ENCODE measurements at places on chromosomes 3 and 15.

GRCh38 chr15:33442449-33442848, 131.7 kb downstream of the RYR3 start:
- no peak for DNase-seq

DNA sequence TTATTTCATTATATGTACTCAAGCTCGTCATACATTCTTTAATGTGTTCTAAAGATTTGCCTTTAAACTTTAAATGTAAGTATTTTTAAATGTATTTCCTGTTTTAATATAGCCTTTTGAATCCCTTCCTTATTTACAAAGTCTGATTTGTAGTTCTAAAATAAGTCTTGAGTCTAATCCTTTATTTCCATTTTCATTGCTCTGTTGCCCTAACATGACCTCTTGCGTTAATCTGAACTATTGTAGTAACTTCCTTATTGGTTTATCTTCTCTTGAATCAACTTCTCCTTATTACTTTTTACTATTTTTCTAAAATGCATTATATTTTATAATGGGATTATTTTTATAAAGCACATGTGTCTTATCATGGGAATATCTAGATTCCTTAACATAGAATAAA, 24.0 kb downstream of the KNL1 start:
- no peak for DNase-seq

GRCh38 chr15:78239811-78240210, 5.4 kb upstream of the ACSBG1 start:
- DNase-seq: no peak

- DNase-seq: peak; percentile 56
These were observed 228.8 kb upstream of the PPP2R3A start for GRCh38 chr3:135736740-135737139.

DNA sequence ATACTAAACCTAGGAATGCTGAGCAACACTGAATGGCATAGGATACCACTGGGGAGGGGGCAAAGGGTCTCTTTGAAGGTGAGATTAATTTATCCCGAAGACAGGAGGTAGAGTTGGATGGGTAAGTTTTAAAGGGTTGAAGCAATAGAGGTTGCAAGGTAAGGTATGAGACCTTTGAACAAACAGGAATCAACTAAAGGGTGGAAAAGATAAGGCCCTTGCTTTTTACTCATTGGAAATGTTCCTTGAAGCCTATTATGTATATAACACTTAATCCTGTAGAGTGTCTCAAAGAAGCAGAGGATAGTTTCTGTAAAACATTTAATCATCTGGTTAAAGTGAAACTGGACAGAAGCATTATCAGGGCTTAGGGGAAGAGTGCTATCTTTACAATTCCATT, 5.7 kb downstream of the ABHD5 start:
- DNase-seq: no peak

DNA sequence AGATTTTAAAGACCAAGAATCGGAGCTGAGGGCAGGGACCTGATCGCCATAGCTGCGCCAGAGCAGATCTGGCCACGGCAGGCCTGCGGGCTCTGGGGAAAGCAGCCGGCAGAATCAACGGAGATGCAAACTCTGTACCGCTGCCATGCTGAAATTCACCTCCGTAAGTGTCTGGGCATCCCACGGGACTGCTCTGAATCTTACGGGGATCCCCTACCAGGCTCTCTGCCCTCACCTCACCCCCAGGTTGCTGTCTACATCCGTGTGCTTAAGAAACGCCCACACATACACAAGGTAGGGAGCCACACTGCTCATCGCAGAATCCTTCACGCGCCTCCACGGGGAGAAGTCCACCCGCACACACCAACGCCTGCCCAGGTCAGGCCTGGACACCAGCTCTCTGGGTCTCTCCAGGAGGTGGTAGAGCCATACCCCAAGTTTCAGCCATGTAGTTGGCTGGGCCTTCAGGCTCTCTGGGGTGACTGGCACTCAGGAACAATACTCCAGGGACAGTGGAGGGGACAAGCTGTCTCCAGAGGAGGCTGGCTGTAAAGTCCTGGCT, 33.5 kb downstream of the FAM174B start:
- peak; percentile 71 for DNase-seq

- no peak for DNase-seq
These were observed 307.2 kb upstream of the TRIM42 start for GRCh38 chr3:140370686-140371085.

GRCh38 chr15:61175024-61175423, 54.1 kb downstream of the RORA start:
- DNase-seq: no peak

GRCh38 chr15:35321926-35322325, 224.0 kb downstream of the DPH6 start:
- DNase-seq: no peak

- no peak for DNase-seq
These were observed 982 bp downstream of the TAGLN3 start for GRCh38 chr3:111999484-112000324.

GRCh38 chr3:126109880-126110235, 25.9 kb upstream of the SLC41A3 start:
- no peak for DNase-seq

DNA sequence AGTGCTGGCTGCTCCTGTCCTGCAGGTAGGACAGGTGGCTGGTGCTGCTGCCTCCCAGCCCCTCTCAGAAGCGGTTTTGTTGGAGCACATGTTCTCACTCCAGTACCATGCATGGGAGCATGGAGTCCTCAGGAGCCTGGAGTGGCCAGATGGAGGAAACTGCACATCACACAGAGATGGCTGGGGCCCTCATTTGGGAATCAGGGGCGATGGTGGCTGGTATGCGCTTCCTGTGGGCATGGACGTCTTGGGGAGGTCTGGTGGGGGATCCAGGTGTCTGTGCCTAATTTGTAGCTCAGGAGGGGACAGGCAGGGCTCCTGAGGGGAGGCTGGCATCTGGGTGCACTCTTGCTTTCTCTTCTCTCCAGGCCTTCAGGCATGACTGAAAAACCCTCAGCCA, 168.2 kb downstream of the KLF13 start:
- no peak for DNase-seq

DNA sequence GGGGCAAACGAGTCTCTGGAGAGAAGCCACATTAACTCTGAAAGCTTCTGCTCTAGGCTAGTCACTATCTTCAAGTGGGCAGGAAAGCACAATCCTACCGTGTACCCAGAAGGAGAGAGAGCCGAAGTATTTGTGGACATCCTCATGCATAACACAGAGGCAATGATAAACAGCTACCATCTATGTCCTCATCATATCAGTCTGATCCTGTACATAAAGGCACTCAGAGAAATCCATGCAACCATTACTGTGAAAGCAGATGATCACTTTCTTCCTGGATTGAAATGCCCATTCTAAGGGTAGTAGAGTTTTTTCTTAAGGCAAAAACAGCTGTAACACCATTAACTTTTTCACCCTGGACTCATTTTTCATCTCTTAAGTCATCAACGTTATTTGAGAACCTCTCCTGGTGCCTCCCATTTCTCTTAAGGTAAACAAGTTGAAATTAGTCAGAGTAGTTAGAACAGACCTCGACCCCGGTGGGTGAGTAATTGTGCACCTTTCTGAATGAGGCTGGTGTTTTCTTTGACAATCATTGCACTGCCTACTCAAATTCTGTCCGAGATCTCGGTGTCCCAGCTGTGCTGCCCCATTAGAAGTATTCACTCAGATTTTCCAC, 327.4 kb downstream of the SHQ1 start:
- peak; percentile 69 for DNase-seq

GRCh38 chr3:40780291-40780924, 255.6 kb downstream of the ZNF621 start:
- DNase-seq: no peak

DNA sequence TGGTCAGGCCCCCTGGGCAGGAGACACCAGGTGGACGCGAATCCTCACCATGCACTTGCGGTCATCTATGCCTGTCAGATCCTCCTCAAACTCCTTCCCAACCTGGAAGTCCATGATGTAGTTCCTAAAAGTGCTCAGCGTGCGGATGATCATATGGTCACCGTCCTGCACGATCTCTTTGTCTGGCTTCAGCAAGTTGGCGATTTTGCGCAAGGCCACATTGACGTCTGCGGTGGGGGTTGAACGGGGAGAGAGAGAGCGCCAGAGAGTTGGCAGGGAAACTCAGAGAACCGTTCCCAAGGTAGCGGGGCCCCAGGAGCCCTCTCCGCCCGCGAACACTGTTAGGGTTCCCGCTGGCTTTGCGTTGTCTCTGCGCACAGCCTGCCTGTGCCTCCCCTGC, 809 bp downstream of the RBP1 start:
- no peak for DNase-seq

DNA sequence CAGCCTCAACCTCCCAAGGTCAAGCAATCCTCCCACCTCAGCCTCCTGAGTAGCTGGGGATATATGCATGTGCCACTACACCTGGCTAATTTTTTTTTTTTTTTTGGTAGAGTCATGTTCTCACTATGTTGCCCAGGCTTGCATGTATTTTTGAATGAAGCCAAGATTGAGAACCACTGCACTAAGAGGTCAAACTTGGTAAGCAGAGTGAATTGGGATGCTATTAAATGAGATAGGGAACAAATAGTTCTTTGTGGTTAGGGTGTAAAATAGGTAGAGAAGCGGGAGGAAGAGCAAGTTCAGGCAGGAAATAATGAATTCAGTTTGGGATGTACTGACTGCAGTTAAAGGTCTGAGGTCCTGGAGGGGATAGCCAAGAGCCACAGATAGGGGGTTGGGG, 39.9 kb upstream of the PIAS1 start:
- DNase-seq: no peak

- no peak for DNase-seq
These were observed 470.1 kb upstream of the THBS1 start for GRCh38 chr15:39110746-39111145.

GRCh38 chr3:194832346-194833104, 146.8 kb downstream of the FAM43A start:
- DNase-seq: no peak

- no peak for DNase-seq
These were observed 40.8 kb upstream of the OSTN start for GRCh38 chr3:191158247-191158646.

GRCh38 chr3:23271876-23272741, 69.0 kb downstream of the UBE2E2 start:
- DNase-seq: no peak

Measured in GM12865 (cell line).